Activated CD4-positive, alpha-beta T cell treated with anti-CD3 and anti-CD28 coated beads, Interleukin-10, Interleukin-2, amounts not matched to agents 100 ng/mL and 50 ng/mL, durations not matched to agents 16 hours and 8 hours (primary cell): ENCODE measurements at places on chromosomes 12 and 14.
A peak's percentile ranks its signal among the peaks of the same experiment; 100 is the strongest.

DNA sequence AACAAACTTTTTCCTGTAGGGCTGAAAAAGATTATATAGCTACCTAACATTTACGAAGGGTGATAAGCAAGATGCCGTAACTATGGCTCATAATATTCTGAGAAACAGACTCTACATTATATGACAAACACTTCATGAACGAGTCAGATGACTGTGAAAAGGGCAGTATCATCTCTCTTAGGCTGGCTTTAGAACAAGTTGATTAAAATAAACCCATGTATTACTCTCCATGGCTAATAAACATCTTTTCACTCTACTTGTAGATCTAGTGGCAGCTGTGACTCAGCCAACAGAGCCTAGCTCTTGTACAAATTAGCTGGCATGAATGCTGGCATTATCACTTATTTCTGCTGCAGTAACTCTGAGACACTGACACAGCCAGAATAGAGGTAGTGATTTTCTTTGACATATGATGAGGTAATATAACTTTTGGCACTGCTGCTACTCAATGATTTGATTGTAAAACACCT lies 47.1 kb downstream of the SLC2A13 start:
- no peak for DNase-seq

DNA sequence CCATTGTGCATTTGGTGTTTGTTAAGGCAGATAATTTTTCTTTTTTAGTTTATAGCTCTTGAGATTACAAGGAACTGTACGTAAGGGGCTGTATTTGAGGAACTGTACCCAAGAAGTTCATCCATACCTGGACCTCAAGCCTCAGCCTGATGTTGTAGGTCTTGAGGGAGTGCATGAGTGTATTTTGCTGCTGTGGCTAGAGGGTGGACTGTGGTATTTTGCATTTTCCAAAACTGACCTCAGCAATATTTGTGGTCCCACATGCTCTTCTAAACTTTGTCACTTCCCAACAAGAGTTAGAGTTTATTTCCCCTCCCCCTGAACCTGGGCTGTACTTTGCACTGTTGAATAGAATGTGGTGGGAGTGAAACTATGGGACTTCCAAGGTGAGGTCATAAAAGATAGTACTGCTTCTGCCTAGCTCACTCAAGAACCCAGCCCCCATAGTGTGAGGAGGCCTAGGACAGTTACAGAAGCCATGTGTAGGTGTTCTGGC lies 42.2 kb upstream of the FBXO33 start:
- peak; percentile 12 for DNase-seq

DNA sequence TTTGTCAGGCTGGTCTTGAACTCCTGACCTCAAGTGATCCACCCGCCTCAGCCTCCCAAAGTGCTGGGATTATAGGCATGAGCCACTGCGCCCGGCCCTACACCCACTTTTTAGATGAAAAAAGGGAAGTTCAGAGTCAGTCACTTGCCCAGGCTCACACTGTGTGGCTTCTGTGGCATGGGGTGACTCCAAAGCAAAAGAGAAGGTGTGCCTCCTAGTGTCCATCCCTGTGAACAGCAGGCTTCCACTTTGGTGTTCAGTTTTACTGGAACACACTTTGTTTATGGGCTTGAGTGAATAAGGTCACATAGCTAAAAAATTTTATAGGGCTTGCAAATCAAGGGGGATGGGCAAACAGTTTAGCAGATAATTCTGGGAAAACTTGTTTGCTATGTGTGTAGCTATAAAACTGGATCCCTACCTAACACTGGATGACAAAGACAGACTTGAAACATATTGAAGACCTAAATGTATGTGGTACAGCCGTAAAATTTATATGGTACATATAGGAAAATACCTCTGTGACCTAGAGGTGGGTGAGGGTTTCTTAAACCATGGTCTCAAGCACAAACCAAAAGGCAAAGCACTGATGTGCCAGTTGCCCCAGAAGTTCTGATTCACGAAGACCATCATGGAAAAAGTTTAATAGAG lies 54.9 kb downstream of the EID3 start:
- DNase-seq, result peak; percentile 75

DNA sequence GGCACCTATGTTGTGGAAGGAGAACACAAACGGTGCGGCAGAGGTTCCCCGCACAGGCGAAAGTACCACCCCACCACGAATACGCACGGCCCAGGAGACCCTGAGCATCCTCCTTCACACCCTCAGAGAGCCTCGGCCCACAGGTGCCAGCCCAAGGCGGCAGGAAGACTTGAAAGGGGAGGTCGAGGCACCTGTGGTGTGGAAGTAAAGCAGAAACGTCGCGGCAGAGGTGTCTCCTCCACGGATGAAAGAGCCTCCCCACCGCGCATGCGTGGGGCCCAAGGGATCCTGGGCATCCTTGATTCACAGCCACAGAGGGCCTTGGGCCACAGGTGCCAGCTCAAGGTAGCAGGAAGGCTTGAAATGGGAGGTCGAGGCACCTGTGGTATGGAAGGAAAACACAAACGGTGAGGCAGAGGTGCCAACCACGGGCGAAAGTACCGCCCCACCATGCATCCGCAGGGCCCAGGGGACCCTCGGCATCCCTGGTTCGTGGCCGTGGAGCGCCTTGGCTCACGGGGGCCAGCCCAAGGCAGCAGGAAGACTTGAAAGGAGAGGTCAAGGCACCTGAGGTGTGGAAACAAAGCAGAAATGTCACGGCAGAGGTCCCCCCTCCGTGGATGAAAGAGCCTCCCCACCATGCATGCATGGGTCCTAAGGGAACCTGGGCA lies 380.1 kb downstream of the ALG10 start:
- no peak for DNase-seq

GRCh38 chr14:61925043-61925442 lies 162.8 kb downstream of the SNAPC1 start:
- peak; percentile 28 for DNase-seq

GRCh38 chr12:121649819-121650353 lies 19.6 kb downstream of the MORN3 start:
- peak; percentile 73 for DNase-seq

DNA sequence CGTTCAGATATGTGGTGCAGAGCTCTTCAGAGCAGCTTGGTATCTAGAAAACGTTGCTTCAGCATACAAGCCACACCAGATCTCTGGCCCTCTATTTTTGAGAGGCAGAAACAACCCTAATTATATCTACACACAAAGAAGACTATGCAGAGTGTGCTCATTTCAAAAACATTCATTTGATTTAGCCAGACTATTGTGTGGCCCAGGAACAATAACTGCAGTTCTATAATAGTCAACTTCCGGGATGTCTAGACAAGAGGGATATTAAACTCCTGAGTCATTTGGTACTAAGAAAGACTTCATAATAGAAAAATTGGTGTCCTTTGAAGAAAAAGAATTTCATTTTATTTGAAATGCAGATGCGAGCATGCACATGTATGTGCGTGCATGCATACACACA lies 153.8 kb downstream of the PELI2 start:
- DNase-seq, result no peak

DNA sequence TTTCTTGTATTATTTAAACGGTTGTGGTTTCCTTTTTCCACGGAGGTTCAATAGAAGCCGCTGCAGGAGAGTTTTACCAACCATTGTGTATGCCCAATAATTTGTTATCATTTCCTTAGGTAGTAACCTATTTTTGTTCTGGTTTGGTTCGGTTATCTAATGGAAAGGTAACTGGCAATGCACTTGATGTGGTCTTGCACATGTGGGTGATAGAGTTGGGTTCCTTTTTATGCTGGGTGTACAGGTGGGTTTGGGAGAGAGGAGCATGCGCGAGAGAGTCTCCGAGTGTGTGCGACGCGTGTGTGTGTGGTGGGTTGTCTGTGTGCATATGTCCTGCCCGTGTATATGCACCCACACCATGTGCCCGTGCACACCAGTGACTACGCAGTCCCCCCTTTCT lies 102.7 kb upstream of the FKBP4 start:
- peak; percentile 22 for DNase-seq

DNA sequence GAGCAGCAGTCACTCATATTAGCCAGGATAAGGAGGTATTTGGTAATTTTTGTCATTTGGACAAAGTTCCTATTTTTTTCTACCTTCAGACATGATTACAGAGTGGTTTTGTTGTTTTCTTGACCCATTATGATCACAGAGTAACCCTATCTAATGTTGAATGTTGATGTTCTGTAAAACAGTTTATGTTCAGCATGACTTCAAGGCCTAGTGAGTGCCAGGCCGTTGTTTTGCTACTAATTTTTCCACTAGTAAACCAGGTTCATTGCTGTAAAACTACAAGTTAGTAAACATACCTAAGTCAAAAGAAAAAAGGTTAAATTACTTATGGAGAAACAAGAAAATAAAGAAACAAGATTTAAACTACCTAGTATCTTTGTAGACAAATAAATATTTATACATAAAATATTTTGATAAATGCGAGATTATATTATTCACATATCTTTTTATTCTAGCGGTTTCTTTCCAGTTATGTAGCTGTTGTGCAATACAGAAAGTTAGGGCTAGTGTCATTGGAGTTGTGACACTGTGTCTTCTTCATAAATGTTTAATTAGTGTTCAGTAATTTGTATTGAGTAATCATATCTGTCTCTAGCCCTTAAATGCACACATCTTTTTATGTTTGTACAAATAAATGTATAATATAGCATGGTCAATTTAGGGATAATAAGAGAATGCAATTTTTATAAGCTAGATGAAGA lies 16.5 kb downstream of the ETNK1 start:
- no peak for DNase-seq

DNA sequence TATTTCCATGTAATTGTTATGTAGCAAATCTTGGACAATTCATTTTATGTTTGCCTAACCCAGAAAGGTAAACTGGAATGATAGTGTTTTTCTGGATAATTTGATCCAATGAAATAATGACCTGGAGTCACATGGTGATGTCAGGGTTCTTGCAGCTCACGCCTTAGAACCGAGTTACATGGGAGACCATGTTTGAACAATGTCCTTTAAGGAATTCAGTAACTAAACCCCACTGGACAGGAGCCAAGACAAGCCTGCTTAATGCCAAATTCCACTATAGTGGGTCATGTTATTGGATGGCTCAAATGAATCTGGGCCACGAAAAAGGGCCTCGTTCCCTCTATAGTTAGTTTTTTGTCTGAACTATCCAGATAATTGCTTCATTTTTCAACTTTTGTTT lies 255.8 kb upstream of the HMGA2 start:
- DNase-seq, result no peak

GRCh38 chr14:99590746-99591555 lies 13.1 kb downstream of the CCDC85C start:
- DNase-seq, result no peak

GRCh38 chr12:39620659-39621658 lies 1.4 kb upstream of the ABCD2 start:
- DNase-seq, result peak; percentile 83

DNA sequence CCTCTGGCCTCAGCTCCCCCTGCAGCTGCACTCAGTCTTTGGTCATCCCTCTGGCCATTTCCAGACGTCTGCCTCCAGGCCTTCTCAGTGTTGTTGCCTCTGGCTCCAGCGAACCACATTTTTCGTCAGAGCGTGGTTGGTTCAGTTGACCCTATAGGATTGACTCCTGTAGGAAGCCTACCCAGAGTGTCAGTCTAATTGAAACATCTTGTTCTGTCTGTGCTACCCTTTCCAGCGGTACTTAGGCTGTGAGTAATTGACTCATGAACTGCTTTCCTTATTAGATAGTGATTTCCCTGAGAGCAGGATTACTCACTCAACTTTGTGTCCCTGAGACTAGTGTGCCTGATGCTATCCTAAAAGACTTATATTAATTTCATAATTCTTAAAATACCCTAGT lies 373.2 kb downstream of the ATP23 start:
- no peak for DNase-seq

GRCh38 chr14:72576258-72576657 lies 317.6 kb downstream of the DPF3 start:
- no peak for DNase-seq

DNA sequence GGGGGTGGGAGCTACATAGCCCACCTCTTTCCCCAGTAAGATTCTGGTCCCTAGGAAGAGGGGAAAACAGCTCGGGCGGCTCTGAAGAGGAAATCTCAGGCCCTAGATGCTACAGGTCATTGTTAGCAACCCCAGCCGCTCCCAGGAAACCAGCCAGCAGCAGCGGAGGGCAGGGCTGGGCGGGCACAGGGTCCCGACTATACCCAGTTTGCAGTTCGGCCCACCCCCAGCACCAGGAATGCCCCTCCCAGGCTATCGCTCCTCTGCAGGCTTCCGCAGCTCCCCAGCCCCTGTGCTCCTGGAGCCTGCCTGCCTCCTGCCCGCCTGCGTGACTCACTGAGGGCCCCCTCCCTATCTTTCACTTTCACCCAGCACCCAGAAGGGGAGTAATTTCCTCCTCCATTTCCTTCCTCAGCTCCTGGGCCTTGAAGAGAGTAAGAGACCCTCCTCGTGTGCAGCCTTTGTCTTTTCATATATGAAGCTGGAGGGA lies 27.2 kb upstream of the PNMA1 start:
- DNase-seq, result peak; percentile 92

DNA sequence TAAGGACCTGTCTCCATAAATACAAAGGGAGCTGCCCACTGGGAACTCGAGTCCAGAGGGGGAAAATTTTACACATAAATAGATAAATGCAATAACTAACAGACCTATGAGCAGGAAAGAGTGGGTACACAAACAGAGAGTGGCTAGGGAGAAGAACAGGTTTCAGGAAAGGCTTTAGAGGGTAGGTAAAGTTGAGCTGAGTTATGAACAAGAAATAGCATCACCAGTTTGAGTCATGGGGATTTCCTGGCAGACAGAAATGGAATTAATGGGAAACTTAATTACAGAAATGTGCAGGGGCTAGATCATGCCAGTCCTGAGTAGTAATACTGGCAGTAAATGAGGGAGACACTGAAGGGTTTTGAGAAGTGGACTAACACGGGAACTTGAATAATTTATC lies 58.0 kb upstream of the CCDC175 start:
- no peak for DNase-seq

DNA sequence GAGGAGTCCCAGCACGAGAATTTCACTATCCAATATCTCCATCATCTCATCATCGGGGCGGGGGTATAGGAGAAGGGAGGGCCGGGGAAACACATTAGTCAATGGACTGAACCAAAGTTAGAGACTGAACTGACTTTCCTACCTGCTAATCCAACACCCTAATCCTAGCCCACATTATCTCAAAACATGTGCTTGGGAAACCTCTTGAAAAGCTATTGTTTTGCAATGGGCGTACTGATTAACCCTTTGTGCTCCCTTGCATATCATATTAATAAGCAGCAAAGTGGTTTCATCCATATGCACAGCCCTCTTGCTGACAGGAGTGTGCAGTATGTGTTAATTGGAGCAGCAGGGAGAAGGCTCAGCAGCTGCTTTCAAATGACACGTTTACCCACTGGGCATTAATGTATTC lies 125.7 kb upstream of the GRIP1 start:
- no peak for DNase-seq

DNA sequence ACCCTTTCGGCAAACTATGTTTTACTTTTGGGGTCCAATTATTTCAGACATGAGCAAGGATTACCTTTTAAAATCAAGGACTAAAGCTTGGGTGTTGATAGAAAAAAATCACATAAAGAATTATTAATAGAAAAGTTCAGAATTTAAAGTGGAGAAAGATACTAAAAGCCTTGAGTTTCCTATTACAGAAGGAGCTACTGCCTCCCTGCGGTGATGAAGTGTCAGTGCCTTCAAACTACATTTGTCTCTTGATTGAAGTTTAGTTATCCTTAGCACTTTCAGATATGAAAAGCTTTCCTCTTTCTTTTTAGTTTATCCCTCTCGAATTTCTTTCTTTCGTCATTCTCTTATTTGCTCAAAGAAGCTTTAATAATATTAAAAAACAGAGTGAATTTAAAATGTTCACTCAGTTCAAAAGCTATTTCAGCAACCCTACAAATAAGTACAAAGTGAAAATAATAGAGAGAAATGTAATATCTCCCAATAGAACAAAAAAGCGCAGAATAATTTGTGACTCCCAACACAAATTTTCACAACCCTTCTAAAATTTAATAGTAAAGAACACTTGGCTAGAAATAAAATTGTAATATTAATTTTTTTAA lies 87.6 kb downstream of the SEC23A start:
- peak; percentile 35 for DNase-seq

- DNase-seq, result no peak
These were observed 57.0 kb upstream of the FOXN3 start for GRCh38 chr14:89473989-89474388.
